NCI-H1092 (cell line): ENCODE measurements at places on chromosomes 4 and X.

GRCh38 chr4:85790582-85790981 lies 315.6 kb downstream of the ARHGAP24 start:
- DNase-seq: no peak

GRCh38 chrX:74923942-74924448 lies 1.3 kb downstream of the NEXMIF start:
- peak; percentile 42 for DNase-seq

- DNase-seq: no peak
Measured at GRCh38 chr4:2424581-2424980, 5.8 kb downstream of the CFAP99 start.

DNA sequence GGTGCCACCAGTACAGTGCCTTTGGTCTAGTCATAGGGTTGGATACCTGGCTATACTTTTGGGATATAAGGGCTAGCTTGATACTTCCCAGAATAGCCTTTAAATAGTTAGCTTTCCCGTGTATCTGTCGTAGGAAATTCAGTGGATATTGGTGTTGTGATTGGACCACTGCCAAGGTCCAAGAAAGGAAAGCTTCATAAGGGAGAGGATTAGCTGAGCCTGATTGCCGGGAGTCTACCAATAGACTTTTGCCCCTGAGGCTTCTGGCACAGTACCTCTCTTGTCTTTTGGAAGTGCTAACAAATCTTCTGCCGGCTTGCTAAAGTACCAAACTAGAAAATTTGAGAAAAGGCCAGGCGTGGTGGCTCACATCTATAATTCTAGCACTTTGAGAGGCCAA lies 350.6 kb downstream of the CHIC1 start:
- DNase-seq: no peak

DNA sequence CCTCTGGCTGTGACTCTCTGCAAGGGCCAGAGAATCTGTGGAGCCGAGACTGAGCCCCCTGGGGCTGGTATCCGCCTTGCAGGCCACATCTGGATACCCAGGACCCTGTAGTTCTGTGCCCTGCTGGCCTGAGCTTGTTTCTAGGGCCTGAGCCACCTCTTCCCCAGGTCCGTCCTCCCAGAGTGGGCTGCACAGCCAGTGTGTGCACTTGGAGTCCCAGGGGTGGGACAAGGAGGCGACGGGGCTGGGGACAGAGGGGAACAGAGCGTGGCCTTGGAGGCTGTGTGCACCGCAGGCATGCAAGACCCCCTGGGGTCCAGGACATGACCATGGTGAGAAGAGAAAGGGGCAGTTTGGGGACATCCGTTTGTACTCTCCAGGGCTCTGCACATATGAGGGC lies 105.5 kb downstream of the SORCS2 start:
- no peak for DNase-seq

- DNase-seq: no peak
Measured at GRCh38 chr4:1260418-1261106, 11.6 kb upstream of the CTBP1 start.

GRCh38 chr4:26226629-26227376 lies 94.0 kb upstream of the RBPJ start:
- no peak for DNase-seq

- DNase-seq: no peak
Measured at GRCh38 chrX:129744861-129745321, 6.1 kb downstream of the XPNPEP2 start.

GRCh38 chr4:84994280-84994679 lies 27.8 kb upstream of the WDFY3 start:
- no peak for DNase-seq

GRCh38 chr4:17526695-17527477 lies 11.9 kb downstream of the CLRN2 start:
- DNase-seq: no peak

DNA sequence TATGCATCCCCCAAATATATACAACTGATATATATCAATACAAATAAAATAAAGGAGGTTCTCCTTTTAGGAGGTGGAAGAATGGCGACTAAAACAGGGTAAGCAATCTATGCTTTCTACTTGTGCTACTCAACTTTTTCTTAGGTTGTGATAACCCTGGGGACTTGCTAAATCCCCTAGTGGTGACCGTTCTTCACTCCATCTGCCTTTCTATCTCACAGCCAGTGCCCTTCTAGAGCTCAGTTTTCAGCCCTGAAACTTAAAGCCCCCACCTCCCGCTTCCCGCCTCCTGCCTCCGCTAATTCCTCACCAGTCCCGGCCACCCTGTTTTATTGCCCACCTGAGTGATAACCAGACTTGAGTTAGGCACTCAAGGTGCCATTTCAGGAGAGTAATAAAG lies 15.5 kb upstream of the ESX1 start:
- DNase-seq: no peak

DNA sequence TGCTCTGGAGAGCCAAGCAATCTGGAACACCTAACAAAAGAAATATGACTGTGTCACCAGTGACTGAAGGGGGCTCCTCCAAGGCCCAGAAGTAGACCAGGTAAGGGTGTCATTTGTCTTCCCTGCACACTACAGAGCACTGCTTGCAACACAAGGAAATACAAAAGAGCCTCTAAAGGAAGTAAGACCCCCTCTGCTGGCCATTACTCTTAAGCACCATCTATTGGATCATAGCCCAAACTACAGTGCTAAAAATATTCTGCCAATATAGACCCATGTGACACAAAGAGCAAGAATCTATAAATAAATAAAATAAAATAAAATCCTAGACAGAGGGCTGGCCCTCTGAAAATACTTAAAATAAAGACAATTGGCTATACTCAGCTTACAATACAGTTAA lies 528.7 kb downstream of the TMA16 start:
- DNase-seq: no peak

DNA sequence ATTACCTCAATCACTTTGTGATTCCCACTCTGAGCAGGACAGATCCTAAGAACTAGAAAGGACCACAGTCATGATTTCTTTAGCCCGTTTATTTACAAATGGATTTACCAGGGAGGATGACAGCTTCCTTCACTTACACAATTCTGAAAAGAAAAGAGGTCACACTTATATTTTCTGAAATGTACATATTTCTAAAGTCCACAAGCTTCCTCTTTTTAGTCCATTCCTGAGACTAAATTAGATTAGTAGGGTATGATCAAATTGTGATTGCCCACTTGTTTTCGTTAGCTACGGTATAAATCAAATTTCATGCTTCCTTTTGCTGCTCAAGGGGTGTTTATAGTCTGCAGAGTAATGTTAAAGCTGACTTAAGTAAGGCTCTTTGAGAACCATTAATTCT lies 7.6 kb upstream of the AMELX start:
- no peak for DNase-seq

DNA sequence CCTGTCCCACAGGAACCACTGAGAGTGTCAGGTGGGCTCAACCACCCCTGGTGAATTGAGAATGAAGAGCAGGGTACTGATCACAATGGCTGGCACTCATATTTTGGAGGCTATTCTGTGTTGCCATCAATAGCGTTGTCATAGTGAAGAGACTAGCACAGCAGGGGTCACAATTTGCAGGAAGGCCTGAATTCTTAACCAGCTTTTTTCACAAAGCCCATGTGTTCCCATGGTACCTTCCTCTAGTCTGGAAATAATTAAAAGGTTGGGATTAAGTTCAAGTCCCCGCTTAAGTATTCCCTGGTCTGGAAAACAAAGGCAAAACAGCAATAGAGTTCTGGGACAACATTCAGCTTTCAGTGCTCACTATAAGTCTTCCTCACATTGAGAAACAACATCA lies 1051.7 kb downstream of the C4orf33 start:
- no peak for DNase-seq

GRCh38 chr4:16289897-16290554 lies 63.8 kb upstream of the TAPT1 start:
- DNase-seq: no peak

GRCh38 chr4:121764303-121764701 lies 662 bp downstream of the SMIM43 start:
- no peak for DNase-seq

DNA sequence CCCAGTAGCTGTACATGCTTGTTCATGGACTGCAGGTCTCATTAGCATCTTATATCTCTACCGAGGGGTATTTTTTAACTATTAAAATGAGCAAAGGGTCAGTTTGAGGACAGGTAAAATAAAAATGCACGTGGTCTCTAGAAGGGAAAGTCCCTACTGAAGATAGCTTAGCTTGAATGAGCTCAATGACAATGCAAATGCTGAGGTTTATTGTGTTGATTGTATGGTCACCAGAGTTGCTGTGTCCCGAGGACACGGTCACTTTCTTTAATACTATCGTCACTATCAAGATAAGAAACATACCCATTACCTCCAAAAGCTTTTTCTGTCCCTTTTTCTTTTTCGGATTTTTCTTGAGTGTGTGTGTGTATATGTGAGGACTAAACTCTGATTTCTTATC lies 250.5 kb upstream of the PRKX start:
- no peak for DNase-seq

- no peak for DNase-seq
Measured at GRCh38 chrX:95791876-95792275, 892.8 kb upstream of the DIAPH2 start.

DNA sequence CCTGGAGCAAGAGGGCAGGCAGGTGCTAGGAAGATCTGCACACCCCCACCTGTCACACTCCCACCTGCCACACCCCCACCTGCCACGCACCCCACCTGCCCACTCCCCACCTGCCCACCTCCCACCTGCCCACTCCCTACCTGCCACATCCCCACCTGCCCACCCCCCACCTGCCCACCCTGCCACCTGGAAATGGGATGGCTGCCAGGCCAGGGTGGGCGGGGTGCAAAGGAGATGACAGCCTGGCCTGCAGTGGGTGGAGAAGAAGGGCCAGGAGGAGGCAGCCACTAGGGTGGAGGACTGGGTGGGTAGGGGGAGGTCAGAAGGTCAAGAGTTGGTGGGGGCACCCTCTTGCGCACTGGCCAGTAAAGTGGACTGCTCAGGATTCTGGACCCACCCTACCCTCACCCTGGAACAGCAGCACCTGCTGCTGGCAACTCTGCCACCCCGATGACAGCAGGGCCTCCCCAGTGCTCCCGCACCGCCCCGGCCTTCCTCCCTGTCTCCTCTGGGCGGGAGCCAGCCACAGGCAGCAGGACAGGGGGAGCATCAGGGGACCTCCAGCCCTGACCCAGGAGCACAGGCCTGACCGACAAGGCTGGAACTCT lies 66.8 kb upstream of the NKX1-1 start:
- no peak for DNase-seq

DNA sequence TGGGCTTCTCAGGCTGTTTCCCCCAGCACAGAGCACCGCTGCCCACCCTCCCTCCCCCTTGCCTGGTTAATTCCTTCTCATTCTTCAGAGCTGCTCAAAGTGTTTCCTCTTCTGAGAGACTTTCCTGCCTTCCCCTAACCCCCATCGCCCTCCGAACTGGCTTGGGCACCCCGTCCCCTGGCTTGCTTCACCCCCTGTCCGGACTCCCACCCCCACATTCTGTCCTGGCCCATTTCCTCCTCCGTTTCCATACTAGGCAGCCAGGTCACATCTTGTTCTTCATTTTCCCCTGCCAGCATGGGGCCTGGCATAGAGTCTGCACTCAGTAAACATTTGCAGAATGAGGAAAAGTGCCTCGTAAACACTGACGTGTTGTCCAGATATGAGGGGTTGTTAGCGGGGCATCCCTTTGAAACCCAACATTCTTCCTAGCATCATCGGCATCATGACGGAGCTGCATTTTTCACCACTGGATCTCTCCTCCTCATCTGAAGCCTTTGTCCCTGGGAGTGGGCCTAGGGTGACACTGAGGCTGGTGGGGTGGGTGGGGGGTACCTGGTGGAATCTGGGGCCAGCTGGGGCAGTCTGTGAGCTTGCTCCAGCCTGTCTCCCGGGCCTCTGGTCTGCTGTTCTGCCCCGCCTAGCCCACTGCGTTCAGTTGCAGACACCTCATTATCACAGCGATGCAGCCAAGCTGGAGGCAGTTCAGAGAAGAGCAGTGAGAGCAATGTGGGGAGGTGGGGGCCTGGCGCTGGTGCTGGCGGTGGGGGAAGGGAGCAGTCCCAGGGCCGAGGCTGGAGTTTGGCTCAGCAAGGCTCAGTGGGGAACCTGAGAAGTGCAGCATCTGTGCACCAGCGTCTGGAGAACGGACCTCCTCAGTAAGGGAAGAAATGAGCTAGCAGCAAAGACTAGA lies 149.4 kb upstream of the PJA1 start:
- peak; percentile 40 for DNase-seq
